ENCODE measurements at places on chromosomes 5 and 9.

- peaks cover 18% of the 10 kb centered on the region for H3K27me3 ChIP-seq
- H3K27ac ChIP-seq: peak overlapping the region; percentile 70
- H3K4me1 ChIP-seq: peaks cover 36% of the 10 kb centered on the region
- no peak for DNase-seq
- peak overlapping the region; percentile 24 for H3K4me3 ChIP-seq
Observed at GRCh38 chr9:85743275-85744128, 1.7 kb upstream of the AGTPBP1 start.

- no peak for DNase-seq
- H3K27ac ChIP-seq: no peak overlapping the region
- H3K4me1 ChIP-seq: no peaks in the 10 kb centered on the region
- peaks cover 4% of the 10 kb centered on the region for H3K27me3 ChIP-seq
- no peak overlapping the region for H3K4me3 ChIP-seq
Observed at GRCh38 chr9:90770927-90771326, 30.7 kb upstream of the SYK start.

- peaks cover 7% of the 10 kb centered on the region for H3K27me3 ChIP-seq
- H3K4me3 ChIP-seq: no peak overlapping the region
- H3K27ac ChIP-seq: no peak overlapping the region
- no peak for DNase-seq
- no peaks in the 10 kb centered on the region for H3K36me3 ChIP-seq
Observed at GRCh38 chr5:146521403-146522106, 5.6 kb upstream of the GPR151 start.

GRCh38 chr9:116490321-116490720 is 196.8 kb upstream of the TRIM32 start:
- H3K27me3 ChIP-seq: no peaks in the 10 kb centered on the region
- no peak overlapping the region for H3K27ac ChIP-seq
- no peaks in the 10 kb centered on the region for H3K4me1 ChIP-seq
- no peaks in the 10 kb centered on the region for H3K36me3 ChIP-seq

DNA sequence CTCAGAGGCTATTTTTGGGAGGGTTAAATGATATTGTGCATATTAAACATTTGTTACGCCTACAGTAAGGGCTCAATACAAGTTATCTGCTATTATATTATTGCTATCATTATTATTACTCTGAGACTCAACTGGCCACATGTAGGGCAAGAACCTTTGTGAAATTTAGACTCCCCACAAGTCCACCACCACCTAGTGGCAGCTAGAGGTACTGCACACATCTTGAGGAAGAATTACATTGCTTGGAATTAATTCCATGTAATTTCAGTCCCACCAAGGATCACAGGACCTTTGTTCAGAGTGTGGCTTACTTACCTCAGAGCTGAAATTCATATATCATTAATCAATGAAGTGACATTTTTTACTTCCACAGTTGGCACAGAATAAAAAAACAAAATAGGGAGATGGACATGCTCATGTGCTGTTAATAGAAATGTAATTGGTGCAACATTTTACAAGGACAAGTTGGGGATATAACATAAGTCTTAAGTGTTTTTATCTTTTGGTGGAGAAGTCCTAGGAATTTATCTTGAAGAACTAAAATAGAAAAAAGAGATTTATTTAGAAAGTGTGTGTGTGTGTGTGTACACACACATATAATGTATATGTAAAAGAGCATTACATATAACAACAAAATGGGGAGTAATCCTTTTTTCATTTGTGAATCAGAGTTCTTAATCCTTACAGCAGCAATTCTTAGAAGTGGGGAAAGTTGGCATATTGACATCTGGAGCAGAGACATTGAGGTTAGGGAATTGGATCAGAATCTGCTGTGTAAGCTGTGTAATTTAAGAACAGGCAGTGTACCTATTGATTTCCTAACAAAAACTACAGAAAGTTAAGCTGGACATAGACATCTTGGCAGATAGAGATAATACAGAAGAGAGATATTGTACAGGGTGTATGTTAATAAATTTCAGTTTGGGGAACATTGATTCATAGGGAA is 11.2 kb downstream of the MSANTD3 start:
- H3K4me3 ChIP-seq: no peak overlapping the region
- no peak overlapping the region for H3K27ac ChIP-seq
- peaks cover 3% of the 10 kb centered on the region for H3K36me3 ChIP-seq
- no peaks in the 10 kb centered on the region for H3K27me3 ChIP-seq
- H3K4me1 ChIP-seq: no peaks in the 10 kb centered on the region
- peak; percentile 41 for DNase-seq

DNA sequence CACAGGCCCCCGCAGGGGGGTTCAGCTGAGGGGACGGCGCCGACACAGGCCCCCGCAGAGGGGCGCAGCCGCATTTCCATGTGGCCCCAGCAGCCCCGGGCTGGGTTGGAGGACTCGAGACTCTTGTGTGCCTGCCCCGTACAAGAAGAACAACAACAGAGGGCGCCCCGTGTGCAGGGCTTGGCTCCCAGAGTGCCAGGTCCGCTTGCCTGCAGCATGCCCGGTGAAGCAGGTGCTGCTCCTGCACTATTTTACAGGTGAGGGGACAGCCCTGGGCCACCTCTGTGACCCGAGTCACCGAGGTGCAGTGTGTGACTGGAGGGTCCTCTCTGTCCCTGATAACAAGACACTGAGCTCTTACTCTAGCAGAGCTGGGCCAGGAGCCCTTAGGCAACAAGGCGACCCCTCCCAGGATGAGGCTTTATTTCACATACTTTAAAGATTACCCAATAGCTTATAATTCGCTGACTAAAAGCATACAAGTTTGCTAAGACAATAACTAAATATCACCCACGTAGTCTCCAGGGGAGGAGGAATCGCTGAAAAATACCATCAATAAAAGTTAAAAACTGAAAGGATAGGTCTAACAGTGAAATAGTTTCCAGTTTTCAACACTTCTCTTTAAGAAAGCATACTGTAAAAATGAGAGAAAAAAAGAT is 41.7 kb upstream of the SLC9A3 start:
- no peak overlapping the region for H3K27ac ChIP-seq
- H3K4me3 ChIP-seq: no peak overlapping the region
- no peaks in the 10 kb centered on the region for H3K4me1 ChIP-seq
- no peaks in the 10 kb centered on the region for H3K36me3 ChIP-seq

- H3K36me3 ChIP-seq: no peaks in the 10 kb centered on the region
- H3K27me3 ChIP-seq: no peaks in the 10 kb centered on the region
- H3K27ac ChIP-seq: no peak overlapping the region
- H3K4me3 ChIP-seq: no peak overlapping the region
- H3K4me1 ChIP-seq: no peaks in the 10 kb centered on the region
Observed at GRCh38 chr5:116176121-116176520, 91.3 kb downstream of the COMMD10 start.

GRCh38 chr5:466661-467310 is 23.8 kb downstream of the EXOC3 start:
- no peak for DNase-seq
- no peak overlapping the region for H3K4me3 ChIP-seq
- H3K27ac ChIP-seq: no peak overlapping the region
- H3K4me1 ChIP-seq: peaks cover 28% of the 10 kb centered on the region

- H3K4me1 ChIP-seq: peaks cover 14% of the 10 kb centered on the region
- H3K36me3 ChIP-seq: peaks cover 62% of the 10 kb centered on the region
- DNase-seq: no peak
- H3K4me3 ChIP-seq: no peak overlapping the region
- no peaks in the 10 kb centered on the region for H3K27me3 ChIP-seq
Observed at GRCh38 chr9:131575946-131576853, 30.9 kb downstream of the PRRT1B start.

DNA sequence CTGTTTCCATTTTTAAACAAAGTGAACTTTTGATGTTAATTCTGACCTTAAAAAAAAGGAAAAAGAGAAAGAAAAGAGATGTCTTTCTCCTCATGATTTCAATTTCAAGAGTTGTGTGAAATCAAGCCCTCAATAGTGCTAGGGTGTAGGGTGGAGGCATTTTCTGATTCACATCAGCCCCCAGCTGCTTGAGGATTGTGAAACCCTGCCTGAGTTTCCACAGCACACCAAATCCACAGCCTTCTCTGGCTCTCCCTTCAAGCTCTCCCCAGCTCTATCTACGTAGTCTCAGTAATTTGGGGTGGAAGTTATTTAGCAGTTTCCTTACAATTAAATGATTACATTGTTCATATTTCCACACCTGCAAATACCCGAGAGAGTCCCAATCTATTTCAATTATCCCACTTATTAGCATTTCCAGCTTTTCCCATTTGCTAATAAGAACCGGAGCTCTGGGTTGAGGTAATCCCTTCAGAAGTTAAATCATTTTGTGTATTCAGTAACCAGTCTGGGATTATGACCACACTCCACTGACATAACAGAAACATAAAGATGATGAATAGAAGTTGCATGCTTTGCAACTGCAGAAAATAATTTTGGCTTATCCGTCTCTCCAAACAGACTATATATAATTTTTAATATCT is 54.9 kb downstream of the MTX3 start:
- H3K27ac ChIP-seq: no peak overlapping the region
- H3K4me1 ChIP-seq: peaks cover 10% of the 10 kb centered on the region
- no peaks in the 10 kb centered on the region for H3K27me3 ChIP-seq
- H3K4me3 ChIP-seq: no peak overlapping the region
- no peak for DNase-seq

DNA sequence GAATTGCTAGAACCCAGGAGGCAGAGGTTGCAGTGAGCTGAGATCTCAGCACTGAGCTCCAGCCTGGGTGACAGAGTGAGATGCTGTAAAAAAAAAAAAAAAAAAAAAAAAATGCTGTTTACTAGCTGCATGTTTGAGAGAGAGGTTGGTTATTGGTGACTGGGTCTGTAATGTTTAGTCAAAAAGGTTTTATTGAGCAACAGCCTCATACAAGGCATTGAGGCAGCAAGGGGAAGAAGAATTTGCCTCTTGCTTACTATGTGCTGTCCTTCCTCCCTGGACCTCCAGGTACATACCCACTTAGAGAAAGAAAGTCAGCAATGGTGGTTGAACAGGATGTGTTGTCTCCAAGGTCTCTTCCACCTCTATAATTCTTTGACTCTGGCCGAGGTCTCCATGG is 140.7 kb upstream of the SPRY4 start:
- H3K27me3 ChIP-seq: no peaks in the 10 kb centered on the region
- H3K36me3 ChIP-seq: no peaks in the 10 kb centered on the region
- no peak overlapping the region for H3K4me3 ChIP-seq
- no peak for DNase-seq

- no peak overlapping the region for H3K27ac ChIP-seq
- H3K4me1 ChIP-seq: peaks cover 65% of the 10 kb centered on the region
- no peaks in the 10 kb centered on the region for H3K27me3 ChIP-seq
- H3K4me3 ChIP-seq: no peak overlapping the region
- peaks cover 13% of the 10 kb centered on the region for H3K36me3 ChIP-seq
Observed at GRCh38 chr5:143026380-143026779, 256.2 kb downstream of the ARHGAP26 start.

DNA sequence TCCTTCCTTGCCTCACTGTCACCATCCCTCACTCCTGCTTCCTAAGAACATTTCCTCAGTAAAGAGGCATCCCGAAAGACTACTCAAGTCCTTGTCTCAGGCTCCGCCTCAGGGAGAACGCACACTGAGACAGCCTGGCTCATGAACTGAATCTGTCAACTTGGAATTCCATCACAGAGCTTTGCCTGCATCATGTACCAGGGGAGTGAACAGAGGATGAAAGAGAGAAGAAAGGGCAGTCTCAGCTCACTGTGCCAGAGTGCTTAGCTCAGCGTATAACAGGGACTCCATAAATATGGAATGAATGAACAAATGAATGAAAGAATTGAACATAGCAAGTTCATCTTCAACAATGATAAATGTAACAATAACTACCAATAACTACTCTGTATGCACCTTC is 68.7 kb upstream of the SLC1A3 start:
- DNase-seq: no peak
- no peaks in the 10 kb centered on the region for H3K36me3 ChIP-seq
- H3K4me3 ChIP-seq: no peak overlapping the region

GRCh38 chr9:124497441-124497840 is 9.8 kb downstream of the NR5A1 start:
- H3K4me1 ChIP-seq: peaks cover 9% of the 10 kb centered on the region
- peaks cover 5% of the 10 kb centered on the region for H3K27me3 ChIP-seq
- no peak for DNase-seq
- no peaks in the 10 kb centered on the region for H3K36me3 ChIP-seq
- no peak overlapping the region for H3K27ac ChIP-seq

GRCh38 chr9:95193480-95193879 is 124.0 kb downstream of the FANCC start:
- H3K36me3 ChIP-seq: peaks cover 5% of the 10 kb centered on the region
- H3K27ac ChIP-seq: no peak overlapping the region
- H3K4me1 ChIP-seq: peaks cover 27% of the 10 kb centered on the region
- no peaks in the 10 kb centered on the region for H3K27me3 ChIP-seq

- DNase-seq: no peak
- no peak overlapping the region for H3K27ac ChIP-seq
- H3K36me3 ChIP-seq: no peaks in the 10 kb centered on the region
- H3K4me1 ChIP-seq: no peaks in the 10 kb centered on the region
- H3K4me3 ChIP-seq: no peak overlapping the region
- H3K27me3 ChIP-seq: peaks cover 7% of the 10 kb centered on the region
Observed at GRCh38 chr9:23850242-23850689, 24.2 kb upstream of the ELAVL2 start.

DNA sequence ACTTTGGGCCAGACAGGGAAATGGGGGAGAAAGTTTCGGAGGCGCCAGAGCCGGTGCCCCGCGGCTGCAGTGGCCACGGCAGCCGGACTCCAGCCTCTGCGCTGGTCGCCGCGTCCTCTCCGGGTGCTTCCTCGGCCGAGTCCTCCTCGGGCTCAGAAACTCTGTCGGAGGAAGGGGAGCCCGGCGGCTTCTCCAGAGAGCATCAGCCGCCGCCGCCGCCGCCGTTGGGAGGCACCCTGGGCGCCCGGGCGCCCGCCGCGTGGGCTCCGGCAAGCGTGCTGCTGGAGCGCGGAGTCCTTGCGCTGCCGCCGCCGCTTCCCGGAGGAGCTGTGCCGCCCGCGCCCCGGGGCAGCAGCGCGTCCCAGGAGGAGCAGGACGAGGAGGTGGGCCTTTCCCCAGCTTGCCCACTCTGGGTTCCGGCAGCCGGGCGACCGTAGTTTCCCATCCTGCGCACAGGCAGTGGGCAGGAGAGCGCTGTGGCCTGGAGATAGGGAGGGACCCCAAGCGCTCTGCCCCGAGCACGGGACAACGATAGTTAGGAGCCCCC is 516 bp downstream of the MAST4 start:
- no peaks in the 10 kb centered on the region for H3K36me3 ChIP-seq
- peak overlapping the region; percentile 80 for H3K4me3 ChIP-seq
- DNase-seq: no peak

- H3K27me3 ChIP-seq: no peaks in the 10 kb centered on the region
- peaks cover 12% of the 10 kb centered on the region for H3K4me1 ChIP-seq
- H3K27ac ChIP-seq: no peak overlapping the region
- peaks cover 3% of the 10 kb centered on the region for H3K36me3 ChIP-seq
- H3K4me3 ChIP-seq: no peak overlapping the region
Observed at GRCh38 chr5:76490960-76491359, 87.9 kb downstream of the IQGAP2 start.

DNA sequence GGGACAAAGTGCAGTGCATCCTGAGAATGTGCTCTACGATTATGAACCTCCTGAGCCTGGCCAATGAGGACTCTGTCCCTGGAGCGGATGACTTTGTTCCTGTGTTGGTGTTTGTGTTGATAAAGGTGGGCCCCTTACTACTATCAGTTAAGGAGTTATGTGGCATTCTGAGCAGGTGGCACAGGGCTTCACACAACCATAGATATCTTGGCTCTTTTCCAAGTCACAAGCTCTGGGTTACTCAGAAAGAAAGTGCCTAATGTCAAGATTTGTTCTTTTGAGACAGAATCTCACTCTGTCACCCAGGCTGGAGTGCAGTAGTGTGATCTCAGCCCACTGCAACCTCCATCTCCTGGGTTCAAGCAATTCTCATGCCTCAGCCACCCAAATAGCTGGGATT is 99.0 kb downstream of the GAPVD1 start:
- no peak overlapping the region for H3K27ac ChIP-seq
- H3K4me1 ChIP-seq: peaks cover 6% of the 10 kb centered on the region
- DNase-seq: no peak
- H3K27me3 ChIP-seq: no peaks in the 10 kb centered on the region
- peaks cover 71% of the 10 kb centered on the region for H3K36me3 ChIP-seq

All from activated T-helper 2 cell treated with anti-CD3 and anti-CD28 coated beads, Interferon-gamma antibody, Interleukin-2, Interleukin-4, amounts not matched to agents 10 μg/mL and 5 μg/mL and 100 μg/mL, durations not matched to agents 14 hours and 24 hours and 36 hours (primary cell).